ENCODE measurements at places on chromosomes 1 and 21.

DNA sequence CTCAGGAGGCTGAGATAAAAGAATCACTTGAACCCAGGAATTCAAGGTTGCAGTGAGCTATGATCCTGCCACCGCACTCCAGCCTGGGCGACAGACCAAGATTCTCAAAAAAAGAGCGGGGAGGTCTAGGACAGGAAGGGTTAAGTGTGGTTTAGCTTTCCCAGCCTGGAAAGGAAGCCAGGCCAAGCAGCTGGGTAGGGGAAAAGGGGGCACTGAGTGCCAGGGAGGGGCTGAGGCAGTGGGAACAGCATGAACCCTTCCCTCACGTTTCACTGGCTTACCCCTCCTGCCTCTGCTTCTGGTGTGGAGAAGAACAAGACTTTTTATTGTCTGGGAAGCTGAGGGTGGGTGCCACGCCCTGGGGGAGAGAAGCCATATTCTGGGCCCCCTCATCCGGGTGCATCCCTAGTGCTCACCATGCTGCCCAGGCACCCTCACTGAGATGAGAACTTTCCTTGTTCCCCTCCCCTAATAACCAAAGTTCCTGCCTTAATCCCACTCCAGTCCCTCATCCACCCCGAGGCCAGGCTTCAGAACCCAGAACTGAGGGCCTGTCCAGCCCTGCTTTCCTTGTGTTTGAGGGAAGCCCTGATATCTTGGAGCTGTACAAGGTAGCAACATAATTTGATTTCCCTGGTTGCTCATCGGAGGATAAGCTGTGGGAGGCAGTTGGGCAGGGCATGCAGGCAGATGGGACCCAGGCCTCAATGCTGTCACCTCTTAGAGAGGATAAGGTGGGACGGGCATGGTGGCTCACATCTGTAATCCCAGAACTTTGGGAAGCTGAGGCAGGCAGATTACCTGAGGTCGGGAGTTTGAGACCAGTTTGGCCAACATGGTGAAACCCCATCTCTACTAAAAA is 2.0 kb upstream of the LMNA start:
- peak; percentile 76 for DNase-seq

GRCh38 chr21:21096956-21097355 is 98.7 kb downstream of the NCAM2 start:
- DNase-seq, result no peak

DNA sequence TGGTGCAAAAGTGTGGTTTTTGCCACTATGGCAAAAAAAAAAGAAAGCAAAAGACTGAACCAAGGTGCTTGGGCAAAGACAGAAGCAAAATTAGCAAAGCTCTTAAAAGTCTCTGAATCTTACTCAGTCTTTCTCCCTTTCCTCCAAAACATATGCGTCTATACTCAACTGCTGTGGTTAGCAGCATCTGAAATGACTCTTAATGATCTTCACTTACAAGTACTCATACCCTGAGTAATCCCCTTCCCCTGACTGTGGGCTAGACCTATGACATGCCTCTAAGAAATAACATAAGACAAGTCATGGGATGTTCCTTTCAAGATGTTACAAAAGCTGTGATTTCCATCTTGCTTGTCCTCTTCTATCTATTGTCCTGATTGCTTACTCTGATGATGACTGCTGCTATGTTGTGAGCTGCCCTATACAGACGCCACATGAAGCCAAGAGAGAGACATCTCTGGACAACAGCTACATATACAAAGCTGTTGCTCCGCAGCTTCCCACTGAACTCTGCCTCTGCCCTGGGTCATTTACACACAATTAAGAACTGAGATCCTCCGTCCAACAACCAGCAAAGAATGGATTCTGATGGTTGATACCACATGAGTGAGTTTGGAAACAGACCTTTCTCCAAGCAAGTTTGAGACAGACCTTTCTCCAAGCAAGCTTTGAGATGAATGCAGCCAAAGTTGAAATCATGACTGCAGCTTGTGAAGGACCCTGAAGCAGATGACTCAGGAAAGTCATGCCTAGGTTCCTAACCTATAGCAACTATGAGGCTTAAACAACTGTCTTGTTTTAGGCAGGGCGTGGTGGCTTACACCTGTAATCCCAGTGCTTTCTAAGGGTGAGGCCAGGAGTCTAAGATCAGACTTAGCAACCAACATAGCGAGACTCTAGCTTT is 55.2 kb downstream of the PUM1 start:
- no peak for DNase-seq

- no peak for DNase-seq
These were observed 99.4 kb upstream of the CACYBP start for GRCh38 chr1:174900317-174900716.

- DNase-seq, result no peak
These were observed 34.4 kb downstream of the HSD3B1 start for GRCh38 chr1:119541389-119541788.

DNA sequence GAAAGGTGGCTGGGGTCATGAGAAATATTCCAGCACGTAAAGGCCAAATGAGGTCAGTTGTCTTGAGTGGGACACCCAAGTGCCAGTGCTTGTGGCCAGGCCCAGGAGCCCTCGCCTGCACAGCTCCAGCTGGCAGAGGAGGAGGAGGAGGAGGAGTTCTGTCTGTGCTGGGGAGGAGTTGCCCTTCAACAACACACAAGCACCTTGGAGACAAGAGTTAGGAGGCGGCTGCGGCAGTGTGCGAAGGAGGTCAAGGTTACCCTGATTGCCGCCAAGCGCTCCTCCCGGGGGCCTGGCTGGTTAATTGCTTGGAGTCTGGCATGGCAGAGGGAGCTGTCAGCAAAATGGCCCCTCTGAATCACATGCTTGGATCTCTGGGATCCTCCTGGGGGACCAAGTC is 45.1 kb downstream of the GRIK3 start:
- no peak for DNase-seq

DNA sequence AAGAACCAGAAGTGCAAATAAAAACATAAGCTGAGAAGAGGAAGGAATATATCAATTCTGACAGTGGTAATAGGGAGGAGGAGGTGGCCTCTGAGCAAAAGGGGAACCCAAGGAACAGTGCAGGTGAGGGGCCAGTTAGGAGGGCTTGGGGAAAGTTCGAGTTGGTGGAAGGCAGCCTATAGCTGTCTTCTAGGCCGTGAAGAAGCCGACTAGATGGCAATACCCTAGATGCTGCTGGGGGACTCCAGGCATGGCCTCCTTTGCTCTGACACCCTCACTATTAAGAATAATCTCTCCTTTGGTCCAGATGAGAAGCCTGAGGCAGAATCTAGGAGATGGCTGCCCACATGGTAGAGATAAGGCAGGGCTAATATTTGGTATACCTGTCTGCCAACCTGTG is 351.1 kb upstream of the PLXNA2 start:
- DNase-seq, result no peak
